CD4-positive, alpha-beta T cell (primary cell): ENCODE measurements at places on chromosomes 13 and 19.

GRCh38 chr19:29399804-29400203 lies 126.0 kb upstream of the VSTM2B start:
- peaks cover 2% of the 10 kb centered on the region for H3K27me3 ChIP-seq
- no peak overlapping the region for H3K4me3 ChIP-seq
- no peaks in the 10 kb centered on the region for H3K4me1 ChIP-seq
- no peak overlapping the region for H3K27ac ChIP-seq
- H3K36me3 ChIP-seq = no peaks in the 10 kb centered on the region

- no peaks in the 10 kb centered on the region for H3K36me3 ChIP-seq
- no peak overlapping the region for H3K4me3 ChIP-seq
- no peak overlapping the region for H3K27ac ChIP-seq
- H3K27me3 ChIP-seq = no peaks in the 10 kb centered on the region
- H3K4me1 ChIP-seq = no peaks in the 10 kb centered on the region
Measured at GRCh38 chr13:35771898-35772297, 295.4 kb upstream of the MAB21L1 start.

GRCh38 chr13:35954207-35954560 lies 177.0 kb downstream of the DCLK1 start:
- no peak overlapping the region for H3K4me3 ChIP-seq
- DNase-seq = no peak
- H3K36me3 ChIP-seq = no peaks in the 10 kb centered on the region
- no peak overlapping the region for H3K27ac ChIP-seq

DNA sequence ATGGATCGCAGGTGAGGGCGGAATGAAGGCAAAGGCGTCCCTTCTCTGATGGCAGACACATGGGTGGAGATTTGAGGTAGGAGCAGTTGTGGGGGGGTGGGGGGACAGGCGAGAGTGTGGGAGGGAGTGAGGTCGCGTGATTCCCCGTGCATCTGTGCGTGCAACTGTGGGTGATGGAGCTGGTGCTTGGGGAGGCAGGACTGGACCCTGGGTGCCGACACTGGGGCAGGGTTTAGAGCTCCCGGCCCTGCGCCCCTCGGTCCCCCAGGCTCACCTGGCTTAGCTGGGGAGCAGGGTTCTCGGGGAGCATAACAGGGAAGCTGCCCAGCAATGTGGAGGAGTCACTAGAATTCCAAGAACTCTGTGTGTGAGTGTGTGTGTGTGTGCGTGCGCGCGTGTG lies 3.4 kb downstream of the TMPRSS9 start:
- DNase-seq = no peak
- peaks cover 10% of the 10 kb centered on the region for H3K4me1 ChIP-seq
- no peaks in the 10 kb centered on the region for H3K36me3 ChIP-seq
- H3K27ac ChIP-seq = no peak overlapping the region
- H3K4me3 ChIP-seq = no peak overlapping the region

DNA sequence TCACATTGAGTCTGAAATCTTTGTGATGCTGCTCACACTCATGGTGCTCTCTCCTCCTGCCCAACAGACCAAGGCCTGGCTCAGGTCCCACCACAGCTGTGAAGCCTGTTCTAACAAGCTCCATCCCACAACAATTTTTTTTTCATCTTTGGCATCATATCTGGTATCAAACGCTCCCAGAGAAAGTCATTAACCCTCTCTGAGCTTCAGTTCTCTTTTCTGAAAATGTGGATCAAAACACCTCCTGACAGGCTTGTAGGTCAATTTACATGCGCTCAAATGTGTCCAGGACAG lies 224.4 kb downstream of the LACC1 start:
- H3K27me3 ChIP-seq = no peaks in the 10 kb centered on the region
- H3K27ac ChIP-seq = no peak overlapping the region
- no peak for DNase-seq
- no peaks in the 10 kb centered on the region for H3K4me1 ChIP-seq
- H3K4me3 ChIP-seq = no peak overlapping the region

- no peak overlapping the region for H3K4me3 ChIP-seq
- H3K27me3 ChIP-seq = no peaks in the 10 kb centered on the region
- no peak overlapping the region for H3K27ac ChIP-seq
Measured at GRCh38 chr13:69600811-69601210, 506.8 kb upstream of the ATXN8OS start.

- no peak overlapping the region for H3K27ac ChIP-seq
- peaks cover 3% of the 10 kb centered on the region for H3K4me1 ChIP-seq
- no peaks in the 10 kb centered on the region for H3K27me3 ChIP-seq
- DNase-seq = no peak
Measured at GRCh38 chr13:51929699-51930098, 67.9 kb downstream of the CCDC70 start.

- H3K4me3 ChIP-seq = no peak overlapping the region
- H3K27ac ChIP-seq = no peak overlapping the region
- no peaks in the 10 kb centered on the region for H3K4me1 ChIP-seq
Measured at GRCh38 chr13:44212633-44213396, 160.8 kb upstream of the SERP2 start.

GRCh38 chr13:94454334-94454733 lies 25.1 kb downstream of the DCT start:
- no peaks in the 10 kb centered on the region for H3K27me3 ChIP-seq
- H3K27ac ChIP-seq = no peak overlapping the region
- no peak for DNase-seq
- no peaks in the 10 kb centered on the region for H3K4me1 ChIP-seq
